Right renal cortex interstitium (tissue), 3 donors: ENCODE measurements at places on chromosomes 5 and 9. TPM values are rescaled to one million over a fixed set of nuclear protein-coding genes. Genes with fewer than 3 reads are reported as not detected.

CTXN3 gene
- not detected for polyA plus RNA-seq

AHRR gene
- polyA plus RNA-seq, result 2.1 TPM

FGFR4 gene
- polyA plus RNA-seq, result 50.1 TPM

JADE2 gene
- polyA plus RNA-seq, result 9.7 TPM

CAMK2A gene
- 2.5 TPM for polyA plus RNA-seq

DNA sequence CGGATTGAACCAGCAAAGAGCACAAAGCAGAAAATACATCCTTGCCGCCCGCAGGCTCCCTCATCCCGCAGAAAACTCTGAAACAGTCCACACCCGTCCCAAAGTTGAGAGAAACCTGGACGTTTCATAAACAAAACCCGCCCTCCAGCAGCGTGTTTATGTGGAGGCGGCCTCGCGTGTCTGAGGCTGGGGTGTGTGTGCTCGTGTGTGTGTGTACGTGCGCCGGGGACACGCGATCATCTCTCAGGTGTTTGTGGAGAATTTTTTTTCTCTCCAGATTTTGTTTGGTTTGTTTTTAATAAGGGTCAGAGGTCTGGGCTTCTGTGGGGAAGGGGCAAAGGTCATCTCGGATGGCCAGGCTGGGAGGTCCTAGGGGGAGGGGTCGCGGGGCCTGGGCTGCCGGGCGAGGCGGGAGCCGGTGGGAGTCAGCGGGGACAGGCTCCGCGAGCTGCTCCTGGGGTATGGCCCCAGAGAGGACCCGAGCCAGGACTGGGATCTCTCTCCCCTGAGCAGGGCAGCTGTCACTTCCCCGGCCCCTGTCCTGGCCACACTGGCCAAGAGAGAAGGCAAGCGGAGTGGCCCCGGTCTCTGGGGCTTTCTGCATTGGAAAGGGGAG lies 206.4 kb downstream of the C9orf50 start:
- DNase-seq, result no peak

DNA sequence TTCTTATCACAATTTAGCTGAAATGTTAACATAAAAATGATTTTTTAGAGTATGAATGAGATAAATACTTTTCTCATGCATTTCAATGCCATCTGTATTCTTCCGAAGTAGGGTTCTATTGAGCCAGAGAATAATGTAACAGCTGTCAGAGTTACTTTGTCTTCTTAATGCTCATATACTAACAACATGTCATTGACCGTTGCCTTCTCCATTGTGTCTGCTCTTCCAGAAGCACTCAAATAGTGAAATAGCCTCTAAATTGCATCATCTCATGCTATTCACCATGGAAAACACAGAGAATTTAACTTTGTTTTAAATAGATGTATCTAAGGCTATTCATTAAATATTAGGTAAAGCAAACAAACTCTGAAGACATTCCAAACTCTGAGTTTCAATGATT lies 1875.9 kb upstream of the CDH9 start:
- no peak for DNase-seq

DNA sequence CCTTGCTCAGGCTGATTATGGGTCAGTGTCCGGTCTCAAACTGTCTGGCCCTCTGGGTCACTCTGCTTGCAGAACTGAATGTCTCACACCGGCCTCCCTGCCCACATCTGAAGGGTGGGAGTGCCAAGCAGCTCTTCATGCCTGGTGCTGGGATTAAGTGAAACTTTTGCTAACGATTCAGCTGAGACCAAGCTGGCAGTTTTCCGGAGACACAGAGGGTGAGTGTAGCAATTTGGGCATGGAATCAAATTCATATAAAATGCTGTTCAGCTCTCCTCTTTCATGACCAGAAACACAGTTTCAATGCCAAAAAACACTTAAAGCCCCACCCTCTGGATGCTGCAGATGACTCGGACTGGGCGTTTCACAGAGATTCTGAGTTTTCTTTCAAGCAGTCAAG lies 207.5 kb downstream of the NXNL2 start:
- DNase-seq, result no peak

DNA sequence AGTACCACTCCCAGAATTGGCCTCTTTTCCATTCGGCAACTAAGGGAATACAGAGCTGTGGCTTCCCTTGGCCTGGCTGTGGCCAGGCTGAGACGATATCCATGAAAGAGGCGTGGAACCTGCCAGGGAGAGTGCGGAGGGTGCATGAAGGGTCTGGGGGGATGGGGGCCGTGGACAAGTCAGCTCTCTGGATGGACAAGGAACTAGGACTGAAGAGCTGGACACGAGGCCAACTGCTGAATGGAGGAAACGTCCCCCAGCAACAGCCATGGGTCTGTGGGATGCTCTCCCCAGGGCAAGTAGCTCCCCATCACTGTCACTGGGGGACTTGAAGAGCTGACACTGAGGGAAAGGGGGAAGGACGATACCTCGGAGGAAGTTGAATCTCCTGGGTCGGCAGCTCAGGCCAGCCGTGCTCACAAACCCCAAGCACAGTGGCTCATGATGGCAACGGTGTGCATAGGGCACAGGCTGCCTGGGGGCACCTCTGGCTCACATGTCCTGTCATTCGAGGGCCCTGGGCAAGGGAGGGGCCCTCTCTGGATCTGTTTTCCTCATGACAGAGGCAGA lies 4.1 kb upstream of the OLFM1 start:
- DNase-seq, result no peak

DNA sequence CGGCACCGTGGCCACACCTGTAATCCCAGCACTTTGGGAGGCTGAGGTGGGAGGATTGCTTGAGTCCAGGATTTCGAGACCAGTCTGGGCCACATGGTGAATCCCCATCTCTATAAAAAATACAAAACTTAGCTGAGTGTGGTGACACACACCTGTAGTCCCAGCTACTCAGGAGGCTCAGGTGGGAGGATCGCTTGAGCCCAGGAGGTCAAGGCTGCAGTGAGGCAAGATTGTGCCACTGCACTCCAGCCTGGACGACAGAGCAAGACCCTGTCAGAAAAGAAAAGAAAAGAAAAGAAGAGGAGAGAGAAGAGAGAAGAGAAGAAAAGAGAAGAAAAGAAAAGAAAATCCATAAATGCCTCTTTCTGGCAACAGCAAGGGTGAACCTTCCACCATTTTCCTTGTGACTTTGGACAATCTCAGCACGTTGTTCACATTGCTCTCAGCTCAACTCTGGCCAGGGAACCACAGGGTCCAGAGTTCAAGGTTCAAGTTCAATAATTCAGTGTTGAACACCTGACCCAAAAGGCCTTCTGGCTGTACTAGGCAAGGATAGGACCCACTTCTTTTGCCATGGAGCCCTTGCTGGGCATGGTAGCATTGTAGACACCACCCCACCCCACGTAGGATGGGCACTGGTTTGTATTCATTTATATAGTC lies 14.6 kb upstream of the DUSP1 start:
- no peak for DNase-seq

DNA sequence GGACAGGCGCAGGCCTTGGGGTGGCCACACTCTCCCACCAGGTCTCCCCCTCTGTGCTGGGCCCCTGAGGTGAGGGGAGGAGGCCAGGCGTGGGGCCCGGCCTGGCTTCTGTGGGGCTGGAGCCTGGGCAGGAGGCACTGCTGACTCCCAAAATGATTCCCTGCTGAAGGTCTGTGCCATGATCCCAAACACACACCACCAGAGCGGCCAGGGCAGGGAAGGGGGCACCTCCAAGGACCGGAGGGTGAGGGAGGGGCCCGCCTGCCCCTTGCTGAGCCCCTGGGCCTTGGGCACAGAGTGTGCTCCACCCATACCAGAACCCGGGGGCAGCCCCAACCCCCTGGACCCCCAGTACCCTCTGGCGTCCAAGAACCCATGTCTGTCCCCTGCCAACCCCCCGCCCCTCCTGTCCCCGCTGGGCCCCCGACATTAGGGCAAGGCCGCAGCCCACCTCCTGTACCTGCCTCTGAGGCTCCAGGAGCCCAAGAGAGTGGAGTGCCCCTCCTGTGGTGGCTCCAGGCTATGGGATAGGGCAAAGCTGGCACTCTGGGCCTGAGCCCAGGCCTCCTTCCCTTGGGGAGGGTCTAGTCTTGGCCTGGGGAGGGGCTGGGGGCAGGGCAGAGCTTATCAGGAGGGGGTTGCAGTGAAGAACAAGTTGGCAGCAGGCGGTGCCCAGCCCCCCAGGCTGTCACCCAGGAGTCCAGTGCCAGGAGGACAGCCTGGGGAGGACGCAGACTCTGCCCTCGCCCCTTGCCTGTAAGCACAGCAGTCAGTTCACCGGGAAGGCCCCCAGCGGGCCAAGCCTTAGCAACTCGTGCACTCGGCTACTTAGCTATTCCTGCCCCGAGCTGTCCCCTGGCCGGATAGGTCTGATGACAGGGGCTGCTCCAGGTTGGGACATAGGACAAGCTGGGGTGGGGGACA lies 2.6 kb upstream of the EGFL7 start:
- no peak for DNase-seq

DNA sequence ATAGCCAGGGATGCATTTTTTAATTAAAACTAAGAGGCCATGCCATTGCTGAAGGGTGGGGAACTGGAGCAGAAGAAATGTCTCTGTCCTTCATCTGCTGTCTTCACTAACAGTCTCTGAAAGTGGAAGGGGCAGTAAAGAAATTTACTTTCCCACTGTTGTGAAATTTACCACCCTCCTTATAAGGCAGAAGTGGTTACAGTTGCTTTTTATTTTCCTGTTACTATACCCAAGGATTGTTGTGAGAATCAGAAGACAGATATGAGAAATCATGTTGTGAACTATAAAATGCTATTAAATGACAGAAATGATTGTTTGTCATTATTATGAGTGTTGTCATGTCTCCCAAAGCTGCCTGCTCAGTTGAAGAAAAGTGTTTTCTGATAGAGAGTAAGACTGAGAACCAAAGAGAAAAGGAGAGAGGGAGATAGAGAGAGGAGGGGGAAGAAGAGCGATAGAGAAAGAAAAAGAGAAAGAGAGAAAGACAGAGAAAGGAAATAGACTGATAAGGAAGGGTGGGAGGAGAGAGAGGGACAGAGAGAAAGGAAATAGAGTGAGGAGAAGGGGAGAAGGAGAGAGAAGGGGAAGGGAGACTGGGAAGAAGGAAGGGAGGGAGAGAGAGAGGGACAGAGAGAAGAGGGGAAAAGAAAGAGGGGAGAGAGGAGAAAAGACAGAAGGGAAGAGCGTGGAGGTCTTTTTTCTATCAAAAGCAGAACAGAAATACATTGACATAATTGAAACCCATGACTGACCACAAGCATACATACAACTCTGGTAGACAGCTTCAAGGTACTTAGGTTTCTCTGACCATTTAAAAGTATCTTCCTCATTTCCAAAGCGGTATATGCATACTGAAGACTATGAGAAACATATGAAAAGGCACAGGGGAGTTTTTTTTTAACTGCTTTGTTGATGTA lies 22.5 kb downstream of the SEC61B start:
- DNase-seq, result no peak

GRCh38 chr9:122029898-122030297 lies 63.2 kb downstream of the TTLL11 start:
- no peak for DNase-seq

GRCh38 chr5:5046680-5047502 lies 93.2 kb upstream of the ADAMTS16 start:
- no peak for DNase-seq

DNA sequence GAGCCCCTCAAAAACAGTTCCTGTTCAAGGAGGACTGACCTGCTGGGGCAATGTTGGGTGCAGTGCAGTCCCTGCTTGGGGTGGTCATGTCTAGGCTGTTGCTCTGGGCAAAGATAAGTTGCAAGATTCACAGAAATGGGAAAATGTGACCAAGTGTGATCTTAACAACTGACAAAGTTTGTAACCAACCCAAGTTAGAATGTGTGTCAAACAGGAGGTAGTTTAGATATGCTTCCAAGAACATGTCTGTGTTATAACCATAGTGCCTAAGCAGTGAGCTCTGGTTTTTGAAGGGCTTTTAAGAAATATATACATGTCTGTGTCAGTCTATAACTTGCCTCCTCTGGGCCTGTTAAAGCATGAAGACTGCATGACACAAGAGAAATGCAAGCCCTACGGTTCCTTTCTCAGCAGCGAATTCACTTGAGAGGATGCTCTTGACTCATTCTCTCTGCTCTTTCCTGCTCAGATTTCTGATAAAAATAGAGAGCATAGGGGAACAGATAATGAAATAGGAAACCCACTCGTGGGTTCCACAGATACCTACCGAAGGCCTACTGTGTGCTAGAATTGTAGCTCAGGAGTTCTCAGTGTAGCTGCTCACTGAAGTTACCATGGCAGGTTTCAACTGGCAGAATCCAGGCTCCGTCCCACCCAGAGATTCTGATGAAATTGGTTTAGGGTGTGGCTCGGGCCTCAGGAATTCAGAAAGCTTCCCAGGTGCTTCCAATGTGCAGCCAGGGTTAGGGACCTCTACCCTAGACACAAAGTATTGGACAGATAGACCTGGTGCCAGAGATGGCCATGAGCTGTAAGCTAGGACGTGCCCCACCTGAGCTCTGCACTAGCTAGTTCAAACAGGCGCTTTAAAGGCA lies 52.4 kb downstream of the ARHGEF37 start:
- no peak for DNase-seq

DNA sequence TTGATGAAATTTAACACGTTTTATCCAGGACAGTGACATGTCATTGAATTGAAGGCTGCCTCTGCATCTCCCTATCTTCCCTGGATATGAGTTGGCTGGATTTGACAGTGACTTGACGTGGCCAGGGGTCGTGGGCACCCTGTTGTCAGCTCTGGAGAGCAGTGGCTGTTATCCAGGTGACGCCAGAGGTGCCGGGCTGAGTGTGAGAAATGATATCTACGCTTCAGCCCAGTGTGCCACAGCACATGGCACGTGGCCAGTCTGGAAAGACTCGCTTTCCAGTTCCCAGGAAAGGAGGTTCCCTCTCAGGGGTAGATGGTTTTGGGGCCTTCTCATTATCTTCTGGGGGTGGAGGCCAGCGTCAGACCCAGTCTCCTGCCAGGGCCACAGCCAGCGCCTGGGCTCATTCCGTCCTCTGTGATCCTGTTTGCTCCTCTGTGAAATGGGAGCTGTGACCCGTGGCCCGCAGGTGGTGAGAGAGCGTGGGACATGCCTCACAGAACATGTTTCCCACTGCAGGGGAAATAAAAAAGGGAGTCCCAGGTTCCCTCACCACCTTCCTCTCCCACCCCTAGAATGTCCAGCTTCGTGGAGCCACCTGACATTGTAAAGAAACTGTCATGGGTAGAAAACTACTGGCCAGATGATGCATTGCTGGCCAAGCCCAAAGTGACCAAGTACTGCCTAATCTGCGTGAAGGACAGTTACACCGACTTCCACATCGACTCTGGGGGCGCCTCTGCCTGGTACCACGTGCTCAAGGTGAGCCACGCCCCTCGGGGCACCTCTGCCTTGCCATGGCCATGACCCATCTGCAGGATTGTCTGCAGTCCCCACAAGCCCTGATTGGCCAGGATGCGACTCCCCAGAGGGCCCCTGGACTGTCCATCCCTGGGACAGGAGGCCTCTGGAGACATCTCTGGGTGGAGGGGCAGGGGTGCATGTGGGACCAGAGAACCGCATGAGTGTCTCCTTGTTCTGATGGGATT lies 76.5 kb downstream of the PHF2 start:
- no peak for DNase-seq

DNA sequence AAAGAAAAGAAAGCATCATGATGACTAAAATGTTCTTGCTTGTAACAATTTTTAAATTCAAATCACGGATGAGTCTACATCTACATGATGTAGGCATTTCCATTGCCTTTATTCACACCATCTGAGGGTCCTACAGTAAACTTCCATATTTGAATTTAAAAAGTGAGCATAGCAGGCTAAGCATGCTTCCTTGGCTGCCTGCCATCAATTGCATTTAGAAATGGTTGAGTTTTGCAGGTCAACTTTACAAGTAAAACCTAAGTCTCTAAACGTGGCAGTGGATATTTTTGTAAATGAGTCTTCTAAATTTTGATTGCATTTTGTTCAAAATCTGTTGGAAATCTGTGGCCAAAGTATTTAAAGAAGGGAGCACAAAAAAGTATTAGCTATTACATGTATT lies 136.5 kb upstream of the PTCH1 start:
- no peak for DNase-seq

GRCh38 chr9:92294297-92294676 lies 790 bp upstream of the IARS1 start:
- DNase-seq, result no peak

- no peak for DNase-seq
These were observed 59.3 kb upstream of the CD180 start for GRCh38 chr5:67255881-67256280.
